ENCODE measurements at places on chromosomes 6 and 20. TPM values are rescaled to one million over a fixed set of nuclear protein-coding genes. Genes with fewer than 3 reads are reported as not detected.

CST2 gene
- not detected for total RNA-seq

RHAG gene
- total RNA-seq: 0.81 TPM

DNA sequence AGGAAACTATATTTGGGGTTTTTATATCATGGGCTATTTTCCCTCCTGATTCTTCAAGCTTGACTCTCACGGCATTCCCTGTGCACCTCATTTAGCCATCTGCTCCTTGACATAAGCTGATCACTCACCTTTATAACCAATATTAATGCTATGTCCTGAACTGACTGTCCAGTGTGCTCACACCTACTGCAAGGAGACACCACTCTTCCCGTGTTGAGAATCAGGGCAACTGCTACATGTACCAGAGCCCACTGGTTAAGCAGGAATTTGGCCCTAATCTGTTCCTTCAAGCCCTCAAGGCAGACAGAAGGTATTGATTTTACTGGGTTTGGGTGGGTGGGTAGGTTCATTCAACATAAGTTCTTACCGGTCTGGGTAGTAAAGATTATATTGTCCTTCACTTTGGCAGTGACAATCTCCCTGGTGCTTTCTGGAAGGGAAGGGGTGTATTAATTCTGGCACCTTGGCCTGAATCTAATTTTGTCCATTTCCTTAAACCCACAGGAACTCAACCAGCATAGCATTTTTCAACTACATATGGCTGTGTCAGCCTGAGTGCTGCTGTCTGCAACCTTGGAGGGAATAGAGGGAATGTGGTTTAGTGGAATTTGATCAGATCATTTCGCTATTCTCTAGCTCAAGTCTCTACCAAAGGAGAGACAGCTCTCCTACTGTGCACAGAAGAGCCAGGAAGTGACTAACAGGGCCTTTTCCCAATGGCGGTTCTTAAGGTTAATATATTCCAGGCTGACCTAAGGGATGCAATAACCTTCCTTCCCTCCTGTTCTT is 293.2 kb downstream of the BTBD9 start:
- DNase-seq: no peak

DNA sequence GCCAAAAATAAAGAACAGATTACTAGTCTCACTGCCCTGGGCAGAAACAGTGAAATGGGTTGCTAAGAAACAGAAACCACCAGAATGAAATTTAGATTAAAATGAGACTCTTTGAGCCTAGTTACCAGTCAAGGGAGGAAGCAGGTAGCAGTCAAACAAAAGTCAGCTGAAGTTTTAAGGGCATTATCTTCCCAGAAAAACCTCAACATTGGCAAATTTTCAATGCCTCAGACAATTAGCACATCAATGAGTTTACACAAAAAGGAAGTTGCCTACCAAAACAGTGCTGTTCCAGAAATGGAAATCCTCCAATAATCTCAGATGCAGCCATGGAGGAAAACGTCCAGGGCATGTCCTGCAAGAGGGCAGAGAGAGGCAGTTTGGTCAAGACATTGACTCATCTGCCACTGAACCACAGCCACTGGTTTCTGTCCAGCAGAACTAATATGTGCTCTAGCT is 399.7 kb upstream of the ADGRB3 start:
- no peak for DNase-seq

DNA sequence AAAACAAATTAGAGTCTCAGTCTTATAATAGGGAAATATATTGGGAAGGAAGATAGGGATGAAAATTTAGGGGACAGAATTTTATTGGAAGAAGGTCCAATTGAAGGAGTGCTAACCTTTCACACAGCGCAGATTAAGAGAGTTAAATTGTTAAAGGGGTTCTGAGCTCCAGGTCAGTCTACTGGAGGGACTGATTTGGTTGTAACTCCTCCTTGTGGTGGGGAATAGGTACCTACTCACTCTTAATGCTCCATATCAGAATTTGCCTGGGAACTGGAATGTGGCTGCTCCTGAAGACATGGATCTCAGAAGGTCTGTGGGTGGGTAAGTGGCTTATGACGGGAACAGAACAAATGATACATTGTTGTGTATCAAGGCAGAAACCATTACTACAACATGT is 143.5 kb downstream of the FLRT3 start:
- no peak for DNase-seq

- DNase-seq: no peak
These were observed 6.5 kb upstream of the LY6G5C start for GRCh38 chr6:31687321-31687720.

DNA sequence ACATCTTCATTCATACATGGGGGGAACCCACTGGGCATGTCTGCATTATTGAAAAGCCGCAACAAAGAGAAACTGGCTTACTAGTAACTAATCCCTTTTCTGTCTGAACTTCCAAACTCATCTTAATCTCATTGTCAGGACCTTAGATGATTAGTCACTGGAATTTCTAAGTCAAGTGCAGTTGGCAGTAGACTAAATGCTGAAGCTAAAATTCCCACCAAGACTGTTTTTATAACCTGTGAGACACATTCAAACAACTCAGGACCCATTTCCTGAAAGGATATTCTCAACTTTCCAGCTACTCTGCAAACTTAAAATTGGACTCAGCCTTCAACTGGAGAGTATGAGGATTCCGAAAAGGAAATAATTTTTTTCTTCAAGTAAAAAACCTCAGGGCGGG is 94.8 kb upstream of the SCAF8 start:
- DNase-seq: no peak

- no peak for DNase-seq
These were observed 162.5 kb downstream of the ALDH8A1 start for GRCh38 chr6:134787261-134787877.

Measured in sigmoid colon (tissue), 7 donors.